ENCODE measurements at places on chromosomes 11 and 22. TPM values are rescaled to one million over a fixed set of nuclear protein-coding genes. Genes with fewer than 3 reads are reported as not detected.

- DNase-seq, result peak; percentile 76
These were observed 1.7 kb downstream of the SMTN start for GRCh38 chr22:31082606-31083376.

DNA sequence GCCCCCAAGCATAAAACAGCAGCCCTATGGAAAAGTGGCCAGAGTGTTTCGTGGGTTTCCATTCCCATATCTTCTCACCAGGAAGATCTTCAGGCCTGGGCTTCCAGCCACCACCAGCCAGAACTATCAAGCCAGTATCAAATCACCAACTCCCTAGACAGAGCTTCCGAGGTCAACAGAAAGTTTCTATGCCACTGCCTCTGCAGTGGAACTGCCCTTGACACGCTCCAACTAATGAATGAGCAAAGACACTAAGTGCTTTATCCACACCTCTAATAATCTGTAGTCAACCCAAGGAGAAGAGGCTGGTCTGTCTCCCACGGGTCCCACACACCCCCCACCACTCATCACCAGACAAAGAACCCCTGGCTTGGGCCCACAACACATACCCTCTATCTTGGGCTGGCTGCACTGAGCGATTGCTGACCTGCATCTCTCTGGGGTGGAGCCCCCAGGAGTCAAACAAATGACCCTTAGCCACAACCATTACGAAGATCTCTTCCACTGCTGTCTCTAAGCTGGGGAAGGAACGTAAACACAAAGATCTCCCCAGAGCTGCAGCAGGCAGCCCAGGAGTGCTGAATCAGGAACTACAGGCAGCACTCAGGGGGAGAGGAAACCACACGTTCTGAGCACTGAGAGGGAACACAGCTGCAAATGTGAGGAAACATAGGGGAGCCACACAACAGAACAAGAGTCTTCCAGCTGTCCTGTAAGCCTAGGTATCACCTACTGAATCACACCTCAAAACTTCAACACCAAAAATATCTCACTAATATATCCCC lies 9.7 kb downstream of the OR5AN1 start:
- DNase-seq, result no peak

GRCh38 chr11:96978751-96979150 lies 588.9 kb downstream of the JRKL start:
- DNase-seq, result no peak

GRCh38 chr11:31417357-31417756 lies 47.7 kb downstream of the DNAJC24 start:
- DNase-seq, result no peak

DNA sequence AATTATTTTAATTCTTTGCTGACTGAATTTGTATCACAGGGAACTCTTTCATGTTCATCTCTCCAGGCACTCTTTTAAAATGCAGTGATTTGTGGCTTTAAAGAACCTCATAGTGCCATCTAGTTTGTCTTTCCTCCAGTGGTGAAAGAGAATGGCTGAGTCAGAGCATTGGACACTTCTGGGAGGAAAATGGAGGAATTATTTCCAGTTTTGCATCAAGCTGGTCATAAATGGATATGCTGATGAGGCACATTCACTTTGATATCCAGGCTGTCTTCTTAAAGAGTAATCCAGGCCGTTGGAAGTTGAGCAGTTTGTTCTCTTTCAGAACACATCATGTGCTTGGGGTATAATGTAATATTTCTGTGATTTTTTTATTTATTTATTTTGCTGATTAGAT lies 273.7 kb downstream of the DDX10 start:
- DNase-seq, result no peak

GRCh38 chr11:127003260-127003981 lies 2.9 kb upstream of the KIRREL3 start:
- DNase-seq, result no peak

DNA sequence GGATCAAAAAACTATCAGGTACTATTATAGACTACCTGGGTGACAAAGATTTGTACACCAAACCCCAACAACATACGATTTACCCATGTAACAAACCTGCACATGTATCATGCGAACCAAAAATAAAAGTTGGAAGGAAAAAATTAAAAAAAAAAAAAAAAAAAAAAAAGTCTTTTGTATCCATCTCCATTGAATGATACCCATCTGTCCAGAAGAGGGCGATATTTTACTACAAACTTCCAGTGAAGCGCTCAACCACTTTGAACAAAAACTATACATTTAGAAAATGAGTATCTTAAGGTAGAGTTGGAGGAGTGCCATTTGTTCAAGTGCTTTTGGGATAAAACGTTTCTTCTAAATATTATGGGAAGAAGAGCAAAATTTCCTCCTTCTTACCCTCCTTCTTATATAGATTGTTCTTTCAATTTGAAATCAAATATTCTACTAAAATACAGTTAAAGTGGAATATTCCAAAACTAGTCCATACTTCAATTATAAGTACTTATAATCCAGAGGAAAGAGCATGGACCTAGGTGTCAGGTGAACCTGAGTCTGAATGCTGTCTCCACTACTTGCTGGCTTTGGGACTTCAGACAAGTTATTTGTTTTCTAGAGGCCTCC lies 23.3 kb downstream of the ARL14EP start:
- no peak for DNase-seq

DNA sequence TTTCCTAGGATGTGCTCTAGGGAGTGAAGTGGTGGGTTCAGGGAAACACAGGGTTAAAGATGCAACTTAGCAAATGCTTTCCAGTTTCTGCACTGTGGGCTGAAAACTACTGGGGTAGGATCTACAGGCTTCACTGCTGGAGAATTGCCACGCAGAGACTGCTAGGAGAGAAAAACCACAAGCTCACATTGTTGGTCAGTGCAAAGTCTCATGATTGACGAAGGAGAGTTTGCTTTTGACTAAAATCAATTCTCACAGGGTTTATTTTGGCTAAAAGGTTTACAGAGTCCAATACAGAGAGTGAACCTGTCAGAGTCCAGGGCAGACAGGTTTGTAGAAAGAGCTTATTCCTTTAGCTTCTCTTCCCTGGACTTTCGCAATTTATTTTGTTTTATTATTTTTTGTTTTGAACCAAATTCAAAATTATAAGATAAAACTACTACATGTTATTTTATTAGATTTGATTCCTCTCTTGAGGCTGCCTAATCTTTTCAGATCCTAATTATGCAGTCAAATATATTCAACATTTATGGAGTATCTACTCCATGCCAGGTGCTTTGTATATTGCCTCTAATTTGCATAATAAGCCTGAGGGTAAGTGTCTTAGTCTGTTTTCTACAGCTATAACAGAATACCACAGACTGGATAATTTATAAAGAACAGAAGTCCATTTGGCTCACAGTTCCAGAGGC lies 64.7 kb downstream of the MTNR1B start:
- DNase-seq, result no peak

GRCh38 chr11:95296621-95297025 lies 65.6 kb upstream of the SESN3 start:
- no peak for DNase-seq

ANKK1 gene
- not detected for total RNA-seq

FOLR2 gene
- total RNA-seq, result 33.1 TPM

TSGA10IP gene
- not detected for total RNA-seq
